ENCODE measurements at places on chromosomes 4 and X.

GRCh38 chr4:169142391-169142790, 128.4 kb downstream of the SH3RF1 start:
- no peak for DNase-seq

DNA sequence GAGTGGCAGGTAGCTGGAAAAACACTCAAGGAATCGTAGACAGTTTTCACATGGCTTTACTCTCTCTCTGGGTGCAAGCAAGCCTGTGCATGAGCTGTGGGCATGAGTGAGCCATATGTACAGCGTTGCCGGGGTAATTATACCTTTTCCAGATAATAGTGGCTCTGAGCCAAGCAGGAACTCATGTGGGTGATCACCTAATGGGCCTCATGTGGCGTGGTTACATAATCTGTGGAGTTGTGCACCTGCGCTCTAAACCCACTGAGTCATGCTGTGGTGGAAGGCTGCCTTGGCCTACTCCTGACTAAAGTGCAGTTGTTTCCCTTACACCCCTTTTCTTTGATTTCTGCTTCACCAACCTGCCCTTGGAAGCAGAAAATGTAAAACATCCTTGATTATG, 1564.5 kb upstream of the PCDH10 start:
- DNase-seq, result no peak

DNA sequence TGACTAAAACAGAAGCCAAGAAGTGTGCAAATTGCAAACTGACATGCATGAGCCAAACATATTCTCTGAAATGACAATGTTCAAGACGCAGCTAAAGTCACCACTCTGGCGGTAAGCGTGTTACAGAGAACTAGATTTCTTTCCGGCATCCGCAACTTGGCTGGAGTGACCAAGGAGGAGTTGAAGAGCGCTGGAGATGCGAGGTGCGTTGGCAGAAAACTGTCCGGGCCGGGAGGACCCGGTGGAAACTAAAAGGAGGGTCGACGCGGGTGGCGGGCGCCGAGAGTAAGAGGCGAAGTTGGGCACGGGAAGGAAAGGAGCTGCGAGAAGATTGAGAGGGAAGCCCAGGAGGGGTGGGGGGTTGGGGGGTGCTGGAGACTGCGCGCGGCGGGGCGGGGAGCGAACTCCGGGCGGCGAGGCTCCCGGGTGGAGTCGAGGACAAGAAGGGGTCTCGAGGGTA, 807 bp downstream of the SEL1L3 start:
- DNase-seq, result peak; percentile 34

GRCh38 chr4:11954093-11954492, 525.4 kb upstream of the HS3ST1 start:
- peak; percentile 38 for DNase-seq

GRCh38 chrX:46588263-46588662, 14.7 kb downstream of the CHST7 start:
- DNase-seq, result no peak

DNA sequence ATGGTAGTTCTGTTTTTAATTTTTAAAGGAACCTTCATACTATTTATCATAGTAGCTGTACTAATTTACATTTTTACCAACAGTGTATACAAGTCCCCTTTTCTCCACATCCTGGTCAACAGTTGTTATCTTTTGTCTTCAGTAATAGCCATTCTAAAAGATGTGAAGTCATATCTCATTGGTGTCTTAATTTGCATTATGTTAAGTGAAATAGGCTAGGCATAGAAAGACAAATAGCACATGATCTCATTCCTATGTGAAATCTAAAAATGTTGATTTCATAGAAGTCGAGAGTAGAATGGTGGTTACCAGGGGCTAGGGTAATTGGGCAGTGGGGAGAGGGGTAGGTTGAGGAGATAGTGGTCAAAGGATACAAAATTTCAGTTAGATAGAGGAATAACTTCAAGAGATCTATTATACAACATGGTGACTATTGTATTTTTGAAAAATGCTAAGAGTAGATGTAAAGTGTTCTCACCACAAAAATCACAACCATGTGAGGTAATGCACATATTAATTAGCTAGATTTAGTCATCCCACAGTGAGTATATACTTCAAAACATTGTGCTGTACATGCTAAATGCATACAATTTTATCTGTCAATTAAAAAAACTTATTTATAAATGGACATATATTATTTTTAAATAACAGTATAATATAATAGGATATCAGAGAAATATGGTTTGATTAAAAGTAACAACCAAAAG, 58.9 kb downstream of the DIAPH2 start:
- DNase-seq, result no peak

- DNase-seq, result no peak
Observed at GRCh38 chr4:76802236-76803021, 95.5 kb downstream of the SOWAHB start.

DNA sequence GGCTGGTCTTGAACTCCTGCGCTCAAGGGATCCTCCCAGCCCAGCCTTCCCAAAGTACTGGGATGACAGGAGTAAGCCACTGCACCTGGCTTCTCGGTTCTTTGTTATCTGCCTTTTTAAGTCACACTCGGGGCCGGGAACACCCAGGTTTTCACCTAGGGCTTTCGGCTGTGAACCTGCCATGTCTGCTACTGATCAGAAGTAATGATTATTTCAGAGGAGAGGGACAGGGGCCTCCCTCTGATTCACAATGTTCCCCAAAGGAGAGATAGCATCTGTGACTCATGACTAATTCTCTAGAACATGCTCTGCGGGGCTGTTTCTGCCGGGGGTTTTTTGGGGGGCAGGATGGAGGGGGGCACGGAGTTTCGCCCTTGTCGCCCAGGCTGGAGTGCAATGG, 26.9 kb downstream of the CRLF2 start:
- no peak for DNase-seq

DNA sequence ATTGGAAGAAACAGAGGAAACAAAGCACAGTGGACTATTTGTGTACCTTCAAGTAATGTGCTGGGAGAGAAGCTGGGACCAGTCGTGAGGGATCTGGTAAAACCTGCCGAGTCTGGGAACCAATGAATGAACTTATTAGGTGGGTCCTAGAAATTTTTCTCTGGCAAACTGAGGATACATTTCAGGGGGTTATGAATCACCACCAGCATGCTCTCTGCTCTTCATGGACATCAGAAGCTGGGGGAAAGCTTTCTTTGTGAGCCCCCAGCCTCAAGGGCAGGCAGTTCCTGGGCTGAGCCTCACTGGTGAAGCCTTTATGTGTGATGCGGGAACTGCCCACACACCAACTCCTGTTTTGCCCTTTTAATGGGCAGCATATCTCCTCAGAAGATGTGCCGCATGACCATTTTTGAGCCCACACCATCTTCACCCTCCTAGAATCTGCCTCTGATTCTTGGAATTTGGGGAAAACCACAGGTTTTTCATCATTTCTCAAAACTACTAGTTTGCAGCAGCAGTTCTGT, 95.4 kb upstream of the ENPP6 start:
- no peak for DNase-seq

DNA sequence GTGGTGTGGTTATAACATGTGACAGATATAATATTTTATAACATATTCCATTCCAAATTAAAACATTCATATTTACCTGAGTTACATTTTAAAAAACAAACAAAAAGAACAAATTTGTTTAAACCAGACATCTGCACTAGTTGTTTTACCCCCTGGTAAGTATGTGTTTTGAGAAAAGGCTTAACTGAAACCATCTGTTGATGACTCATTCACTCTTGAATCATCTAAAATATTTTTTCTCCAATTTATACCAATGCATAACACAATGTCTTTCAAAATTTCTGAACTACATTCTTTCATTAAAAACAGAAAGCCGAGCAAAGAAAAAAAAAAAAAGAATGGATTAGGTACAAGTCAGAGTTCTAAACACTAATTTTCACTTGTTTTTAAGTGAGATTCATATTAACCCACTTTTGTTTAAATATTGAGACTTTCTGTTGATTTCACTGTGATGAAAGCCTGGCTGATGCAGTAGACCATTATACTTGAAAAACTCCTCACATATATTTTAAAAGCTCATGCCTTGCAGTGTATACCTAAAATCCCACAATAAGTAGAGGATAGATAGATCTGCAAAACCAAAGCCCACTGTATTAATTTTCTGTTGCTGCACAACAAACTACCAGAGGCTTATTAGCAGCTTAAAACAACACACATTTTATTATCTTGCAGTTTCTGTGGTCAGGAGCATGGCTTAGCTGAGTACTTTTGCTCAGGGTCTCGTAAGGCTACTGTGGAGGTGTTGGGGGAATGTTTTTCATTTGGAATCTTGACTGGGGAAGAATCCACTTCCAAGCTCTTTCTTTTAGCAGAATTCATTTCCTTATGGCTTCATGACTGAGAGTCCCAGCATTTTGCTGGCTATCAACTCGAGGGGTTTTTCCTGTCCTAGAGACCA, 221.5 kb downstream of the PCDH18 start:
- DNase-seq, result no peak

DNA sequence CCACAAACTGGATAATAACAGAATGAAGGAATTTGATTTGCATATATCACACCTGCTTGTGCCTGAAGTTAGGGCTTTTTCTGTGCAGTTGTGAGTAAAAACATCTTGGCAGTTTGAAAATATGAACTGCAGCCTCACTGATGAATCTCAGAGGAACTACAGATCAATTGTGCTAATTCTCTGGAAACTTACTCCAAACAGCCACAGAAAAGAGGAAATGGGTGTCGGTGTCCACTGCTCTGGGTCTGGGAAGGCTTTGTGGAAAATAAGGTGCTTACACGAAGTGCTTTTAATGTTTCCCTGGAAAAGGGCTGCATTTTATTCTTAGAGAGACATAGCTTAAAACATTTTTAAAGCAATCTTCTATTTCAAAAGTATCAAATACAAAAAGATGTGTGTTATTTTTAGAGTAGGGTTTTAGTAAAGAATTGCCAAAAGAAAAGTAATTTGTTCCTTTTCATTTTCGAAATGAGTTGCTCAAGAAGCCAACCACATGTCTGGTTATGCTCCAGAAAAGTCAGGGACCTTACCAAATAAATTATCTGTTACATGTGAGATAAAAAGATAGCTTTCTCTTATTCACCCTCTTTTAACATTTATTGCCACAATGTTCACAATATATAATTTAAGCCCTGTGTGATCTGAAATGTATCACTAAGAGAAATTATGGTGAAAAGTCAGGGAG, 240.1 kb downstream of the FRAS1 start:
- DNase-seq, result no peak

DNA sequence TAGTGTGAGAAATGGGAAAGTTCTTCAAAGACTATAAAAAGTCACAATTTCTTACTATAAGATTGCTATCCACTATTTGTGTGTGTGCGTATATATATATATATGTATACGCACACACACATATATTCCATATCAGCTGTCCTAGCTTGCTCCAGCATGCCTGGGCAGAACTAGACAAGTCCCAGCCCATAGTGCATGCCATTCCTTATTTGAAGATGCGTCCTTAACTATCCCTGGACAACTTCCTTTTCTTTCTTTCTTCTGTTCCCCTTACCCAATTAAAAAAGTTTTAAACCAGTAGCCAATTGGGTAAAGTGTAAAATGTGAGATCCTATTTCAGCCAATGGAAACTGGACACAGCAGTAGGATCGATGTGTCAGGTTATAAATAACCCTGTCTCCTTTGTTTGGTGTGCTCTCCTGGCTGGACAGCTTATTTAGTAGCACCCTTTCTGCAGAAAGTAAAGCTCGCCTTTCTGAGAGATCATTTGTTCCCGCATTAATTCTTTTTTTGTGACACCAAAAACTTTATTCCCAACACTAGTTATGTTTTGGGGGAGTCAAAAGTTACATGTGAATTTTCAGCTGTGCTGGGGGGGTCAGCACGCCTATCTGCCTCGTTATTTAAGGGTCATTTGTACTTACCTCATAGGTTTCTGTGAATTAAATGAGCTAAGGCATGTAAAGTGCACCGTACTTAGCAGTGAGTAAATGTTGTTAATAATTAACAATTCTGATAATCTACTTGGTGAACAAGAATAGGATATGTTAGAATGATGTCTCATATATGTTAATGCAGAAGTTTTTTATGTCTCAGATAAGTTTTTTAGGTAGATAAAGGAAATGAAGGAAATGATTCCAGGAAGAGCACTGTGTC, 40.9 kb downstream of the KDM6A start:
- DNase-seq, result no peak

- no peak for DNase-seq
Observed at GRCh38 chr4:98656443-98656842, 2.0 kb downstream of the TSPAN5 start.

GRCh38 chr4:96497621-96498020, 657.7 kb downstream of the PDHA2 start:
- no peak for DNase-seq

All from LNCaP clone FGC (cell line).